ENCODE measurements at places on chromosomes 5 and 9.
A peak's percentile ranks its signal among the peaks of the same experiment; 100 is the strongest.

- no peak for DNase-seq
These were observed 5.5 kb upstream of the DNAJB5 start for GRCh38 chr9:34984049-34984448.

GRCh38 chr9:101664453-101664852, 69.7 kb upstream of the PPP3R2 start:
- DNase-seq, result no peak

DNA sequence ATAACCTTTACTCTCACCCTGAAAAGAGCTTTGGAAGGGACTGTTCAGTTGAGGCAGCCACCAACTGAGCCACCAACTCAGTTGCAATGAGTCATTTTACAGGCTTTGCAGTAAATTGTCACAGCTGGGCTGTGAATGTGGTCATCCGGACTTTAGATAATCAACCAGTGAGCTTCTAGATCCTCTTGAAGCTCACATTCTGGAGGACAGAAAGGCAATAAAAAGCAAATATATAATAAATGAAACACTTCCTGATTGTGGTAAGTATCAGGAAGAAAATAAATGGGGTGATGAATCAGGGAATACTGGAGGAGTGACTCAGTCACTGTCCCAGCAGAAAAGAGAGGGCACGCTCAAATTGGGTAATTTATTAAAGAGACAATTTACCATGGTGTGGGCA, 13.2 kb upstream of the C5orf58 start:
- no peak for DNase-seq

- DNase-seq, result no peak
These were observed 114.4 kb upstream of the OSMR start for GRCh38 chr5:38731461-38731860.

DNA sequence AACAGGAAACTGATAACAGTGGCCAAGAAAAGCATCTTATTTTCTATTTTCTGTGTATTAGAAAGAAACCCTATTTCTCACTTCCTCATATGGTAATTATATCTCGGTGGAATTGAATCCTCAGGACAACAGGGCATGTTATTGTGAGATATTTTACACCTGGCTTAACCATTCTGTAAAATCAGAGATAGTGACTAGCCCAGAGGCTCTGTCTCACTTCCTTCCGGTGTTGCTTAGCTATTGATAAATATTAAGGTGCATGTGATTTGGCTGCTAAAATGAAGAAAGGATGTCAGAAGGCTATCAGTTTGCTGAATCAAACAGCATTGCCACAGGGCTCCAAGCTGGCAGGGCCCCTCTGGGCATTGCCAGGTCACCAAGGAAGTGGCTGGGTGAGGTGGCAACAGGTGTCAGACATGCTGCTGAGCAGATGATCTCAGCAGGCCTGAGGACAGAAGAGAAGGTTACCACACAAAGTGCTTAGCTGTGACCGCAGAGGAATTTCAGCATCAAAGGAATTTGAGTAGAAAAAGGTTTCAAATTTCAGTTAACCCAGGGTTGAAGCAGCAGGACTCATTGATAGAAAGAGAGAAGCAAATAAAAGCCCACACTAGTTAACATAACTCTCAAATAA, 330.7 kb downstream of the PDE4D start:
- no peak for DNase-seq

GRCh38 chr5:170342153-170342725, 44.7 kb upstream of the LCP2 start:
- no peak for DNase-seq

DNA sequence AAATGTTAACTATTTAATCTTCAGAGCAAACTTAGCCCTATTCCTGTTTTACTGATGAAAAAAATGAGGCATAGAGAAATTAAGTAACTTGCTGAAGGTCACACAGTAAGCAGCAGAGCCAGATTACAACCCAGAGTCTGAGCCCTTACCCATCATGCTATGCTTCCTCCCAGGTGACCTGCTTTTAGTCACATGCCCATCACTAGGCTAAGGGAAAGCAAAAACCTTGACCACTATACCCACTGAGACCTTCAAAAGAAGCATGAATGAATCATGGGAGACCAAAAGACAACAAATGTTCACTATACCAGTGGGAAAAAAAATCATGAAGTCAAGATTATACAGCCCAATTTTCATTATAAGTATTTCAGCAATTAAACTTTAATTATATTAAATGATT, 5.3 kb upstream of the HAUS6 start:
- DNase-seq, result no peak

- no peak for DNase-seq
These were observed 14.1 kb downstream of the TMEM38B start for GRCh38 chr9:105708405-105708804.

- no peak for DNase-seq
These were observed 31.8 kb downstream of the ABCA1 start for GRCh38 chr9:104896131-104896530.

DNA sequence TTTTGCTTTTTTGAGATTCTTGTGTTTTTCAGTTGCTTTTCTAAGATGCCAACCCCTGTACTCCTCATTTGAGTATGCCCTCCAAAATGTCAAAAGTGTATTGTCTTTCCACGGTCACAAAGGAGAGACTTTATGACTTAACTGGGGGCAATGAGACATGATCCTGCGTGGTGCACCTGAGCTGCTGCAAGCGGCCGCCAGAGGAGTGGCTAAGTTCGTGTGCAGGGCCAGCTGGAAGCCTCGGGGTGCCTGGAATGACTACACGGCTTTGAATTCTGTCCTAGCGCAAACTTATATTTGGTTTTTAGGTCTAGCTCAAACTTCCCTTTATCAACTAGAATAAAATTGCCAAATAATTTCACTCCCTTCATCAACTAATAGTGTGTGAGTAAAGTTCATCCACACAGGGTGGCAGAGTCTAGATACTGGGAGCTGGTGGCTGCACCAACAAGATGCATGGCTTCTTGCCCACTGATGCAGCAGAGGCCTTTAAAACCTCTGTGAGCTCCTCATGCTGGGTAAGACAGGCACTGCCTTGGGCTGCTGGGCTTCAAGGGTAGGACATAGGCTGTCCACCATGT, 4.7 kb downstream of the GADD45G start:
- no peak for DNase-seq

DNA sequence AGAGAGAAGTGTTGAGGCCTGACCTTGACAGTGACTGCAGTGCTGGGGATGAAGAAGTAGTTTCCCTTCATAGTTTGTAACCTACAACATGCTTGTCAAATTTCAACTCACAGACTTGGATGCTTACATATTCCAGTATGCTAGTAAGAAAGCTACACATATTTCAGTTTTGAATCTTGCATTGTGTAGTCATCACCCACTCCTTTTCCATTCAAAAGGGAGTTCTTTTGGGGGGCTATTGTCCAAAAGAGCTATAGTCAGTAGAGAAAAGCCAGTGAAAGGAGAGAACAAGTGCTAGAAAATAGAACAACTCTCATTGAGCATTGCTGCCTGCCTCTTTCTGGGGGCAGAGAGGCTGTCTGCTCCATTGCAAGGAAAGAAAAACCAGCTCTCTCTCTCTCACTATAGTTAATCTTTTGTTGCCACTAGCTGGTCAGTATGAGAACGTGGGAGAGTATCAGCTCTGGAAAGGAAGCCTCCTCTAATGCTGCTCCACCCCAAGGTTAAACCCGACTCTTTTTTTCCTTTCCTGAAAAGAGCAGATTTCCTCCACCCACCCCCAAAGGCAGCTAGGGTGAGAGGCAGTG, 7.3 kb downstream of the ASTN2 start:
- DNase-seq, result no peak

- DNase-seq, result no peak
These were observed 272.4 kb downstream of the CDK5RAP2 start for GRCh38 chr9:120307599-120307998.

- no peak for DNase-seq
These were observed 120.6 kb downstream of the TTLL11 start for GRCh38 chr9:121972501-121972981.

- DNase-seq, result no peak
These were observed 93.5 kb downstream of the JMY start for GRCh38 chr5:79329453-79329852.

DNA sequence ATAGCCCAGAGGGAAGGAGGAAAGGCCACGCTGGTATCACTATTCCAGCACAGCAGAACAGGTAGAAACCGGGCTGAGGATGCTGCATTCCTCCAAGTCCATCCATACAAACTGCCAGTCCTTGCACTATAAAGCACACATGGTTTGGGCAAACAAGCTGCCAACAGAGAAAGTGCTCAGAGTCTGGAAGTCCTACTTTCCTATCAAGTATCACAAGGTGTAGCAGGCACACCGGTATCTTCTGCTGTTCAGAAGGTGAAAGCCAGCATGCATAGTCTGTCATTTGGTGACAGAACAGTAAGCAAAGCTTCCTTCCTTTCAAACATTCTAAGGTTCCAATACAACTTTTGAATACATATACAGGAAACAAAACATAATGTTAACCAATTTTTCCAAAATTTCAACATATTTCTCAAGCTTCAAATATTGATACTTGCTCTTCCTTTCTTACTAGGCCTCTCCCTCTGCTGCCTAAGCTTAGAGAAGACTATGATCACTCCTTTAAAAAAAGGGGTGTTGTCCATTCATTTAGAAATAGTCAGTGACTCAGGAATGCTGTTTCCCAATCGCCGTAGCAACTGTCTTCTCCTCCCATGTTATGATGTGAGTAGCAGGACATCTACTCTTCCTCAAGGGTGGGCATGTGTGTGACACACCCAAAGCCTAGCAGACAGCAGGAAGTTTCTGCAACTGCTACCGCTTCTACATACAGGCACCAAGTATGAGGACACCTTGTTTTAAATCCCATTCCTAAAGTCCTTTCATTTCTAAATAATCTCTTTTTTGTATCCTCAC, 14.7 kb downstream of the DIAPH1 start:
- peak; percentile 51 for DNase-seq

Data from GOT3 (cell line).